ENCODE measurements at places on chromosomes 7 and 10.

DNA sequence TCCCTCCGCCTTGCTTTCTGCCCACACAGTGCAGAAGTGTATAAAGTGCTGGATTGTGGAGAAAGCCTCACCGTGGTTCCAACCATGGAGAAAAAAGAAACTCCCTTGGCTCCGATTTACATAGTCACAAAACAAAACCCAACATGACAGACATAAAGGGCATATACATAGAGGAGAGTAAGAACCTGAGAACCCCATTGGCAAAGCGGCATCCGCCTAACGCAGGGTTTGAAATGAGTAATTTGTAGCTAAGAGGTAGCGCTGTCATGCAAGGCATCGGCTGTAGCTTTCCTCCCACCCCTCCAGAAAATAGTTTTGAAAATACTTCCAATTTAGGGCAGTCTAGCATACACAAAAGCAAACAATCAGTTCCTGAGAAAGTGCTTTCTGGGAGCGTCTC, 126.0 kb upstream of the NRBF2 start:
- no peak for DNase-seq

GRCh38 chr10:52442576-52442975, 128.5 kb downstream of the DKK1 start:
- DNase-seq = no peak

- no peak for DNase-seq
These were observed 3.0 kb upstream of the NRP1 start for GRCh38 chr10:33337326-33337957.

DNA sequence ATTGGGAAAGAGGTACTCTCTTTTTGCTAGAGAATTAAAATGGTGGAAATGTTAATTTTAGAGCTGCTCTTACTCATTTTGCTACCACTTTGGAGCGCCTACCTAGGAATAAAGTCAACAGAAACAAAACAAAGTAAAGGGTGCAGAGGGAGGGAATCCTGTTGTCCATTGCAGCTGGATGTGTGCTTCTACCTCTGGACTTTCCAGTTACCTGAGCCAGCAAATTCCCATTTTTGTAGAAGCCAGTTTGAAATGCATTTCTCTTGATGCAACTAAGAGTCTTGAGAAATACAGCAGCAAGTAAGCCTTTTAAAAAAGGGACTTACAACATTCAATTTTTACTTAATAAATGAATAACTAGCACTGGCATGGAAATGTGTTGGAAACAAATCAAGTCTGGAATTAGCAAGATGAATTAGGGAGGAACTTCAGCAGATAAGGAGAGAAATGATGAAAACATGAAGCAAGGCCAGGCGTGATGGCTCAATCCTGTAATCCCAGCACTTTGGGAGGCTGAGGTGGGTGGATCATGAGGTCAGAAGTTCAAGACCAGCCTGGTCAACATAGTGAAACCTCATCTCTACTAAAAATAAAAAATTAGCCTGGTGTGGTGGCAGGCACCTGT, 113.5 kb upstream of the CTTNBP2 start:
- no peak for DNase-seq

- DNase-seq = no peak
These were observed 14.0 kb upstream of the IFIT1B start for GRCh38 chr10:89363729-89364442.

- no peak for DNase-seq
These were observed 28.5 kb upstream of the CYP2C8 start for GRCh38 chr10:95097805-95098204.

- DNase-seq = peak; percentile 41
These were observed 936 bp upstream of the TCERG1L start for GRCh38 chr10:131312478-131312836.

DNA sequence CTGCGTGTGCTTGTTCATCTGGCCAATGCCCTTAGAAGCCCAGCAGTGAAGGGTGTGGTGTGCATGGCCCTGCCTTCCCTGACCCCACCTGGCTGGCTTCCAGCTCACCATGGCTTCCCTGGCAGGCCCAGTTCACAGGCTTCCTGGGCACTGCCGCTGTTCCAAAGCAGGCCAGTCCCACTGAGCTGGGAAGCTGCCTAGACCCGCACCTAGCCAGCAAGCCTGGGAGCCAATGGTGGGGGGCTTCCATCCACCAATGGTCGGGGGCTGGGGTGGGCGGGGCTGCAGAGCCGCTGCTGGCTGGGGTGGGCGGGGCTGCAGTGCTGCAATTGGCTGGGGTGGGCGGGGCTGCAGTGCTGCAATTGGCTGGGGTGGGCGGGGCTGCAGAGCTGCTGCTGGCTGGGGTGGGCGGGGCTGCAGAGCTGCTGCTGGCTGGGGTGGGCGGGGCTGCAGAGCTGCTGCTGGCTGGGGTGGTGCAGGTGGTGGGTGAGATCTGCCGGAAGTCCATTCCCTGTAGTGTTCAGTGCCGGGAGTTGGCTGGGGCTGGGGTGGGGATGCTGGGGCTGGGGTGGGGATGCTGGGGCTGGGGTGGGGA, 12.4 kb downstream of the CALY start:
- peak; percentile 79 for DNase-seq

- DNase-seq = no peak
These were observed 65.6 kb downstream of the NOD1 start for GRCh38 chr7:30412782-30413504.

DNA sequence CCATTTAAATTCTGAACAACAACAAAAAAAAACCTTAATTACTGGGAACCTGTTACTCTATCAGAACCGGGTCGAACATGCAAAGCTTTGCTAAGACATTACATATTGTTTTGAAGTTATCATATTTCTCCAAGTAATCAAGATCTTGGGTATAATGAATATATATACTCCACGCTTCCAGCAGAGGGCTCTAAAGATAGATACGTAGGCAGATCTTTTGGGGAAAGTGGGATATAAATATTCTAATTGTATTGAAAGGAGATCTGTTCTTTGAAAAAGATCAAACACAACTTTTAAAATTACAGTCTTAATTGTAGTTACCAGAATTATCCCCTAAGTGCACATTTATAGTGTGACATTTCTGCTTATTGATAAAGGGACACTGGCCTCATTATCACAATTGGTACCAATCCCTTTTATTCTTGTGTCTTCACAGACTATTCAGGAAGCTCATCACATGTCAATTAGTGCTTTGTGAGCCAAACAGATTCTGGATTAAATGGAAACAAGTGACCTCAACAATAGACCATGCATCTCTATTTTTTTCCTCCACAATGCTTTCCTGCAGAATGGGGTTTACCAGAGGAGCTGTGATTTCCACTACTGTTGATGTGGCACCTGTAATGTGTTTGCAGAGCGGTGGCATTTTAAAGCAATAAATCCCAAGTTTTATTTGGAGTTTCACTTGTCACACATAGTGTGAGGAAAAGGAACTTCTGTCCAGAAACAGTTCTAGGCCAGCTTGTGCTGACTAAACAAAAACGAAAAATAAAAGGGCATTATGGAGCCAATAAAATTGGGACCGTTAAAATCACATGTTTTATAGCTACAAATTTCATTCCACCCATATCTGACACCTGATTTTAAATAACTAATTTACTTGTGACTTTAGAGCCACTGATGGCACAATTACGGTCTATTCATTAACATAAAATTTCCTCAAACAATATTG, 122.4 kb downstream of the CTTNBP2 start:
- no peak for DNase-seq

DNA sequence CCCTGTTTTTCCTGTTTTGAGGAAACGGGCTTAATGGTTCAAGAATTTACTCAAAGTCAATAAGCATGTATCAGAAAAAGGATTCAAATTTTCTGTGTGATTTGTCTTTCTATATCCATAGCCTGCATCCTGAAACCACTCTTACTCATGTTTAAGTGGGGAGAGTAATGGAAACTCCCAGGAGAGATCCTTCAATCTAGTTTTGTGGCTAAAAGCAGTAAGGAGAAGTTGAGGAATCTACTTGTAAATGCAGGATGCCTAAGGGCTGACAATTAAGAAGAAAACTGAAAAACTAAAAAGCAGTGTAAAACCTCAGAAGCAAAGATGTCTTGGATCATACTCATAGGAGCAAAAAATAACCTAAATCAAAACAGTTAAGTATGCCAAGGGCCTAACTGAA, 68.1 kb upstream of the GRID1 start:
- DNase-seq = no peak

GRCh38 chr10:21496343-21497176, 28.9 kb downstream of the SKIDA1 start:
- peak; percentile 75 for DNase-seq

- no peak for DNase-seq
These were observed 47.8 kb downstream of the CDHR3 start for GRCh38 chr7:106010866-106011265.

Measured in activated T-cell treated with anti-CD3 and anti-CD28 coated beads, Interleukin-2, amount 50 U/mL, for 48 hours (primary cell).